ENCODE measurements at places on chromosomes 7 and 10.

DNA sequence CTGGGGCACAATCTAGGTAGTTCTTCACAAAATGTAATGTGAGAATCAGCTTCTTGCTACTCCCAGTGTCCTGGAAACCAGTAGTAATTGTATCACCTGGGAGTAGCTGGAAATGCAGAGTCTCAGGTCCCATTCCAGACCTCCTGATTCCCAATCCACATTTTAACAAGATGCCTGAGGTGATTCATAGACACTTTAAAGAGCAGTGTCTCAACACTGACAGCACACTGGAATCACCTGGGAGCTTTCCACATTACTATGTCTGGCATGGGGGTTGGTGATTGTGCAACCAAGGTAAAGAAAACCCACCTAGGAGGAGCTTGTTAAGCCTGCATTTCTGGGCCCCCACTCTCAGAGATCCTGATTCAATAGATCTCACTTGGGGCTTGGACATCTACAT, 11.1 kb downstream of the DPY19L1 start:
- DNase-seq: no peak

- no peak for DNase-seq
Measured at GRCh38 chr7:1532456-1533254, 2.2 kb downstream of the MAFK start.

DNA sequence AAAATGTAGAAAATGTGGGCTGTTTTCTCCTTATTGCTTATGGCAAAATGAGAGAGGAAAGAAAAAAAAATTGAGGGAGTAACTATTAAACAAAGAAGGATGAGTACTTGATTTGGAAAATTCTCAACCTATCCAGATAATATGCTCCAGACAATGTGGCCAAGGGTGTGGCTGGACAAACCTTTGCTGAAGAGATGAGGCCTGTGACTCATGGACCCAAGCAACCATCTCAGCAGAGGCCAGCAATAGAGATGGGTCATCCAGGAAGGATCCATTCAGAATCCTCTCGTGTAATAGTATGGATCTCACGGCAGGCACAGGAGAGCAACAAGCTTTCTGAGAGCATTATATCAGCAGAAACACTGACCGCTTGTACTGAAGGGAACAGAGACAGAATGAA, 120.3 kb upstream of the CELF2 start:
- DNase-seq: no peak

DNA sequence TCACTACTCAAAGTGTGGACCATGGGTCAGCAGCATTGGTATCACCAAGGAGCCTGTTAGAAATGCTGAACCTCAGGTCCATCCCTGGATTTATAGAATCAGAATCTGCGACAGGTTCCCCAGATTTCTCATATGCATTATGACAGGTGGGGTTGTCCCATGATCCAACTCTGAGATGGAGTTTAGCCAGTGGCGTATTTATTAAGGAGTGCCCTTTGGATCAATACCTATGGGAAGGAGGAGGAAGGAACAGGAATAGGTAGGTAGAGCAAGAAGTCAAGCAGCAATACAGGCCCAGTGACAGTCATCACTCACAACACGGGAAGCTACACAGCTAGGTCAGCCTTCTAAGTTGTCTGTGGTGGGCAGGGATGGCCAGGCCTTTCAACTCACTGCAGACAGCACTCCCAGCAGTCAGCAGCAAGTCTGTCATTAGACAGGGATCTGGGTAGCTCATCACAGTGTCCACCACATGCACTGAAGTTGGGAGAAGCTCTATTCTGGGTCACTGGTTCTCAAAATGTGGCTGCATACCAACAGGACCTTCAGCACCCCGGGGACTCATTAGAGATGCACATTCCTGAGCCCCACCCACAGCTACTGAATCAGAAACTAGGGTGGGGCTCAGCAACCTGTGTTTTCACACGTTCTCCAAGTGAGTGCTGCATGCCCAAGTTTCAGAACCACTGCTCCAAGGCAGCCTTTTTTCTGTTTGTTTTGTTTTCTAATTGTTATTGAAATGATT, 532.3 kb upstream of the GALNT17 start:
- DNase-seq: no peak

DNA sequence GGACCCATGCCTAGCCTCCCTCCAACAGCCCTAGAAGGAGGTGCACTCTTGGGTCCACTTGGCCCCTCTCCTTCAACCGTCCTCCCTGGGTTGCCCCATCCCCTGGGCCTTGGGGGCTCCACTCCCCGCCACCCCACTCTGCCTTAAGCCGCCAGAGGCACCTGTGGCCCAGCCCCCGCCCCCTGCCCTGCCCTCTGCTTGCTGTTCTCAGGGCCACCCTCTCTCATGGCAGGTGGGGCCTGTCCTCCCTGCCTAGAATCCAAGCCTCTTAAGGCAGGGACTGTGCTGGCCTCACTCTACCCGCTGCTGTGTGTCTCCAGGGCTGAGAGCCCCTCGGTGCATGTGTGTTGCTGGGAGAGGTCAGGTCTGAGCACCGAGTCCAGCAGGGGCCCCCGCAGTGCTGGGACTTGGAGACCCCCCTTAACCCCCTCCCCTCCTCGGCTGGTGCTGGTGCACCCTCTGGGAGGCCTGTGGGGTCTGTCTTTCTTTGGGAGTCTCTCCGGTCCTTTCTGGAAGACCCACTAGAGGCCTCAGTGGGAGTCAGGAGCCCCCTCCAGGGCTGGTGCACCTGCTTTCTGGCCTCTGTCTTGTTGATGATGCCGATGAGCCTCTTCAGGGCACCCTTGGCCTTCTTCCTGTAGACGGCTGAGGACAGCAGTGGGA, 43.8 kb downstream of the CFAP46 start:
- DNase-seq: no peak

- DNase-seq: no peak
Measured at GRCh38 chr10:65765006-65765541, 1160.8 kb upstream of the LRRTM3 start.

DNA sequence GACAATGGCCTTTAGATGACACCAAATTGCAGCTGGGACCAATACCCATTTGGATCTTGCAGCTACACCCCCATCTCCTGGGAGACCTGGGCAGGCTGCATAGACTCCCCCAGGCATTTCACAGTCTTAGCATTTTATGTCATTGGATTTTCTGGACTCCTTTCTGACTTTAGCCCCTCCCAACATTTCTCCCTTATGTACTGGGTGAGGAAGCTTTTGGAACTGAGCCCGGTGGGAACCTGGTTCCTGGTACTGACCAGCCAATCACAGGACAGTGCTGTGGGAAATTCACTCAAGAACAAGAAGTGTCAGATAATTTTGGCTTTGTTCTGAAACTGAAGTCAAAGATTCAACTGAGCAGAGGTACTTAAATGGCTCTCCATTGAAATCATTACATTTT, 177.7 kb downstream of the ACTR3B start:
- DNase-seq: no peak

- DNase-seq: no peak
Measured at GRCh38 chr7:133853706-133854276, 273.3 kb upstream of the LRGUK start.

GRCh38 chr10:99234041-99234790, 1.4 kb downstream of the HPSE2 start:
- no peak for DNase-seq

- DNase-seq: no peak
Measured at GRCh38 chr10:117159390-117159789, 21.3 kb upstream of the VAX1 start.

DNA sequence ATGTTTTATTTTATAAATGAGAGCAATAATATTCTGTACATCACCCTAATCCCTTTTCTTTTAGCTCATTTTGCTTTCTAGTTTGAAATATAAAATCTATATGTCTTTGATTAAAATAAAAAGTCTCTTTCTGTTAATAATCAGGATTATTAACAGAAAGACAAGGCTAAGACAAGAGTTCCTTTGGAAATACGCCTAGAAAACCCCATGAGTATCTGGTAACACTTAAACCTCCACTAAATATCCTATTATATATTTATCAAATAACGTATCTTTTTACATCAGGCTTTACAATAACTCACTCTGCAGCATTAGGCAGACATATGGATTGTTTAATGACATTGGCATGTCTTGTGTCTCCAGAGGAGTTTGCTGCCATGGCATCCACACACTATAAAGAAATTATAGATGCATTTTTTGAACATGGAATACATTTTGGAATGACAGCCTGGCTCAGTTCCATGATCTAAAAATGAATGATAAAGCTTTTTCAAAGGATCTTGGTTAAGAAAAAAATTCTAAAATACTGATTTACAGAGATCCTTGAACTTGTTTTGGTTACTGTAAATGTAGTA, 98.7 kb downstream of the TMEM26 start:
- DNase-seq: no peak

GRCh38 chr10:73432646-73433537, 469 bp downstream of the MSS51 start:
- no peak for DNase-seq

GRCh38 chr10:43204042-43204942, 62.6 kb downstream of the RASGEF1A start:
- no peak for DNase-seq

DNA sequence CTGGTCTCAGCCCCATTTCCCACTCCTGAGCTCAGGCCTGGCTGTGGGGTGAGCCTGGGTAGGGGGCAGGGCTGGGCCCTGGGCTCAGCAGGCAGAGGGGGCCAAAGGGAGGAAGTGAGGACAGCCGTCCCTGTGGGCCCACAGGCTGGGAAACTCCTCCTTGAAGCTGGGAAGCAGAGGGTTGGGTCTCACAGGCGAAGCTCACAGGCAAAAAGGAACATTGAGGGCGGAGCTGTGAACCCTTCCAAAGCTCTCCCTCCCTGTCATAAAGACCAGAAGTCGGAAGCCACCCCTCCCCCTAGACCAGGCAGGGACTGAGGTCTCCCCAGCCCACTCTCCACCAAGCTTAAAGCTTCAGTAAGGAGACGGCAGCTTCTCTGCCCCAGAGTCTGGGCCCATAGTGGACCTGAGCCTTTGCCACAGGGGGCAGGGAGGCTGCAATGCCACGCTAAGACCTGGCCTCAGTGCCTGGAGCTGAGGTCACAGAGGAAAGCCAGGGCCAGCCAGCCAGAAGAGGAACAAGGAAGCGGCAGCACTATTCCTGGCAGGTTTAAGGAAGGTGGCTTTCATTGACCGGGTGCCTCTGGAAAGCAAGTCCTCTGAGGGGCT, 1.0 kb upstream of the KCP start:
- DNase-seq: no peak

Data from stimulated activated CD4-positive, alpha-beta T cell treated with anti-CD3 and anti-CD28 coated beads, Interleukin-2, amount 100 ng/mL, for 48 hours (primary cell).